ENCODE measurements at places on chromosomes 7 and 10.

DNA sequence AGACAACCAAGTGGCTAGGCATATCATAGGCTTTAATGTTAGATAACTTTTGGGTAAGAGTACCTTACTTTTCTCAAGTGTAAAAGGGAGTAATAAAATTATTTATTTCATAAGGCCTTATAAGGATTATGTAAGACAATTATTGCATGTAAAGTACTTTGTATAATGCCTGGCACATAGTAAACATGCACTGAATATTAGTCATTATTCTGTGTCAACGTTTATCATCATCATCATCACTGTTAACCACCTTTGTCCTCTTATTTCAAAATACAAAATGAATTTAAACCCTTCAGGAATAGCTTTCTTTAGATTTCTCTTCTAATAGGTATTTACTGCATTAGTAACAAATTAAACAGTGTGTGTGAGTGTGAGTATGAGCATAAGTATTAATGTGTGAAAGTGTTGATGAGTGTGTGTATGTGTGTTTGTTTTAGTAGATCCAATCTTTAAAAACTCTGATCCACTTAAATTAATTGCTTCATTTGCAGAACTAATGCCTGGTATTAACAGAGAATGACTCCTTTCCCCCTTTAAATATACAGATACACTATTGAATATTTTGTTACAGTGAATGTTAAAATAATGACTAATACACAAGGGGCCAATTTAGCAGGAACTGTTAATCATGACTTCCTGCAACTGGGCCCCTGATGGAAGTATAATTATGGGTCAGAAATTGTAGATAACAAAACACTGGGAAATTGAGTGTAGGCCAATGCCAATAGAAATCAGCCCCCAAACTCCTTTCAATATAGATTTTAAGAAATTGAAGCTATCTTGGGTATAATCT is 213.3 kb upstream of the FZD8 start:
- DNase-seq = no peak

DNA sequence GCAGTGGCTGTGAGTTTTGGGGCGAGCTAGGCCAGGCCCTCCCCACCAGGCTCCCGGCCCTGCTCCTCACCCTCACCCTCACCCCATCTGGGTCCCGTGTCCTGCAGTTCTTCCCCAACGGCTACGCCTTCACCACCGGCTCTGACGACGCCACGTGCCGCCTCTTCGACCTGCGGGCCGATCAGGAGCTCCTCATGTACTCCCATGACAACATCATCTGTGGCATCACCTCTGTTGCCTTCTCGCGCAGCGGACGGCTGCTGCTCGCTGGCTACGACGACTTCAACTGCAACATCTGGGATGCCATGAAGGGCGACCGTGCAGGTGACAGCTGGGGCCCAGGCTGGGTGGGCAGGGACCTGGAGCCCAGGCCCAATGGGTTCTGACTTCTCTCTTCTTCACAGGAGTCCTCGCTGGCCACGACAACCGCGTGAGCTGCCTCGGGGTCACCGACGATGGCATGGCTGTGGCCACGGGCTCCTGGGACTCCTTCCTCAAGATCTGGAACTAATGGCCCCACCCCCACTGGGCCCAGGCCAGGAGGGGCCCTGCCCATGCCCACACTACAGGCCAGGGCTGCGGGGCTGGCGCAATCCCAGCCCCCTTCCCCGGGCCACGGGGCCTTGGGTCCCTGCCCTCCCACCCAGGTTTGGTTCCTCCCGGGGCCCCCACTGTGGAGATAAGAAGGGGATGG is 4.9 kb downstream of the GNB2 start:
- DNase-seq = peak; percentile 51

- DNase-seq = no peak
Observed at GRCh38 chr7:130113887-130114286, 43.6 kb downstream of the KLHDC10 start.

DNA sequence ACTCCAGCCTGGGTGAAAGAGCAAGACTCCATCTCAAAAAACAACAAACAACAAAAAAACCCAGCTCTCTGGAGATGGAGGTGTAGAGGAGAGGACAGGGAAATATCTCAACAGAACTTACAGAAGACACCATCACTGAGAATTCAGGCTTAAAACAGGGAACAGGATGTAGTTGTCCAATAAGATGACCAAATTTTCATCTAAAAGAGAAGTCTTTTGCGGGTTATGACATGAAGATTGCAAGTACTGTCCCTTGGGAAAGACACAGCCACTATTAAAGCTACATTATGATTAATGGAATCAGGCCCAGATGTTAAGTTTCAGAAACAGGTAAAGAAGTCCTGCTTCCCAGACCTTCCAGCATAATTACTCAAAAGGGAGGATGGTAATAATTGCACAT is 235.2 kb upstream of the NRP1 start:
- no peak for DNase-seq

DNA sequence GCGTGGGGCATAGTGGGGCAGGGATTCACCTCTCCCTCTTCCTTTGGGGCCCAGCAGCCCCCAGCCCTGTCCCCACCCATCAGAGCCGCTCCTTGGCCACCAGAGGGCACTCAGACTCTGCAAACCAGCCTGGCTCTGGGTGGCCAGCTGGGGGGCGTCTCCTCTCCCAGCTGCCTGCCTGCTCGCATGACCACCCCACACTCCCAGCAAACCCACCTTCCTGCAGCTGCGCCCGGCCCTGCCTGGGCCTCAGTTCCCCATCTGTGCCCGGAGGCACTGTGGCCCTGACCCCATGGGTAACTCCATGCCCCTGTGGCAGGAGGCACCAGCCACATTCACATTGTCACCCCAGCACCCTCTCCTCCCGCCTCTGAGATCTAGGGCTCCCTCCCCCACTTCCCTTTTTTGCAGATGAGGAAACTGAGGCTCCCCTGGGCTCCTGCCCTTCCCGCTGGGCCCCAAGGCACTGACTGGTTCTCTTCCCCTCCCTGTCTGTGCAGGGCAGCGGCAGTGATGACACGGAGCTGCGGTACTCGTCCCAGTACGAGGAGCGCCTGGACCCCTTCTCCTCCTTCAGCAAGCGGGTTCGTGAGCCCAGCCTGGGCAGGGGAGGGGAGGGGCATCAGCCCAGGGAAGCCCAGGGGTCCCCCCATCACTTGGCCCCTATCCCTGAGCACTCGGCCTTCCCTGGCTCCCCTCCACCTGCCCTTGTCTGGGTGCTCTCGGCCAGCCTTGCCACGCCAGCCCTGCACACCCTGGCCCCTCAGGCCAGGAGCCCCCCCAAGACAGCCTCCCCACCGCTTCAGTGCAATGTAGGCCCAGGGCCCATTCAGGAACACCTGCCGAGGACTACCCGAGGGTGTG is 6.9 kb upstream of the SH2B2 start:
- DNase-seq = peak; percentile 84

DNA sequence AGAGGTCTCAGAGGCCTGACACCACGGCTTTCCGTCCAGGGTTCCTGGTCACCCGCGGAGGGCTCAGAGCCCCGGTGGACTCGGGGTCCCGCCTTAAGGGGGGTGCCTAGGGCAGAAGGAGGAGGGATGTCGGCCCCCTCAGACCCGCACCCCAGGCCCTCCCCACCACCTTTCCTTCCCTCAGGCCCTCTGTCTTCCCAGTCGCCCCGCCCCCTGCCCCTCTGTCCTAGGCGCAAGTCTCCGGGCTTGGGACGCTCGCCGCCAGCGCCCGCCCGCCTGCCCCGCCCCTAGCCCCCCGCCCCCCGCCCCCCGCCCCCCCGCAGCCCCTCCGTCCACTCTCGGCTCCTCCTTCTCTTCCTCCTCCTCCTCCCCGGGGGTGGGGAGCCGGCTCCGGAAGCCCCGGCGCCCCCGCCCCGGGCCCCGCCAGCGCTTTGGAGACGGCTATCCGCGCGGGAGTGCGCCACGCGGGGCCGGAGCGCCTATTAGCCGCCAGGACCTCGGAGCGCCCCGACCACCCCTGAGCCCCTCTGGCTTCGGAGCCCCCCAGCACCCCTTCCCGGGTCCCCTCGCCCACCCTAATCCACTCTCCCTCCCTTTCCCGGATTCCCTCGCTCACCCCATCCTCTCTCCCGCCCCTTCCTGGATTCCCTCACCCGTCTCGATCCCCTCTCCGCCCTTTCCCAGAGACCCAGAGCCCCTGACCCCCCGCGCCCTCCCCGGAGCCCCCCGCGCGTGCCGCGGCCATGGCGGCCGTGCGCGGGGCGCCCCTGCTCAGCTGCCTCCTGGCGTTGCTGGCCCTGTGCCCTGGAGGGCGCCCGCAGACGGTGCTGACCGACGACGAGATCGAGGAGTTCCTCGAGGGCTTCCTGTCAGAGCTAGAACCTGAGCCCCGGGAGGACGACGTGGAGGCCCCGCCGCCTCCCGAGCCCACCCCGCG is at the start of gene AEBP1:
Gene AEBP1, plus strand, starts transcription at position 423 of the 937 bp plus-strand sequence. Its CDS starts 321 bp downstream, at position 744.
- no peak for DNase-seq
